Stimulated activated CD4-positive, alpha-beta T cell treated with anti-CD3 and anti-CD28 coated beads, Interleukin-12 subunit alpha, Interleukin-12 subunit beta, amount 100 ng/mL, for 48 hours (primary cell): ENCODE measurements at places on chromosomes 1 and 21.

DNA sequence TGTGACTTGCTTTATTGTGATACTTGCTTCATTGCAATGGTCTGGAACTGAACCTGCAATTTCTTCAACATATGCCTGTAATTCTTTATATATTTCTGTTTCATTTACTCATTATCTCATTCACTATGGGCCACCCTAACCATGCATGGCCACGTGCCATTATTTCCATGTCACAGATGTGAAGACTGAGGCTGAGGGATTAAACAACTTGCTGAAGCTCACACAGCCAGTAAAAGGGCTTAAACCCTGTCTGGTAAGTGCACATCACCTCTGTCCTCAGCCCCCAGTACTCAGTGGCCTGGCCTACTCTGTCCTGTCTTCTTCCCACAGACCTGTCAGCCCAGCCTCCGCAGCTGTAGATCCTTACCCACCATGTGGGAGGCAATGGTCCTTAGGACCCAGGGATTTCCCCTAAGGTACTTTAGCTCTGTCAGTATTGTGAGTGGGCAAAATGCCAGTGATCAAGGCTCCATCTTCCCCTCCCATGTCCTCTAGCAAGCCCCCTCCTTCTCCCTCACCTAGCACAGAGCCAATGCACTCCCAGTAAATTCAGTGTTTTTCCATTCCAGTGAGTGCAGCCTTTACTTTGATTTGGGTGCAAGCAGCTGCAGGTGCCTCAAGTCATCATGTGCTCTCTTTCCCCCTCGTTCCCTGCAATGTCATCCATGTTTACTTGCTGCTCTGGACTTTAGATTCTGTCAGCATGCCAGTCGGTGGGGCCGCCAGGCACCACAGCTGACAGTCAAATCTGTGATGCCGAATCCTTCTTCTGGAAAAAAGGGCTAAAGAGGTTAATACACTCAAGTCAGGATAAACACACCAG is 228.2 kb upstream of the PROX1 start:
- DNase-seq, result no peak

- no peak for DNase-seq
Observed at GRCh38 chr1:167294528-167294927, 73.8 kb downstream of the POU2F1 start.

GRCh38 chr1:70248729-70249128 is 27.5 kb downstream of the SRSF11 start:
- DNase-seq, result no peak

GRCh38 chr1:42822800-42823392 is 5.7 kb upstream of the SVBP start:
- DNase-seq, result no peak

DNA sequence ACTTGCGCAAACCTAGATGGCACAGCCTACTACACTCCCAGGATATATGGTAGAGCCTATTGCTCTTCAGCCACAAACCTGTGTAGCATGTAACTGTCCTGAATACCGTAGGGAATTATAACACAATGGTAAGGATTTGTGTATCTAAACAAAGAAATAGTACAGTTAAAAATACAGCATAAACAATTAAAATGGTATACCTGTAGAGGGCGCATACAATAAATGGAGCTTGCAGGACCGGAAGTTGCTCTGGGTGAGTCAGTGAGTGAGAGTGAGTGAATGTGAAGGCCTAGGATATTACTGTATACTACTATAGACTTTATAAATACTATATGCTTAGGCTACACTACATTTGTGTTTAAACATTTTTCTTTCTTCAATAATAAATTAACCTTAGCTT is 99.3 kb downstream of the PLD5 start:
- no peak for DNase-seq

DNA sequence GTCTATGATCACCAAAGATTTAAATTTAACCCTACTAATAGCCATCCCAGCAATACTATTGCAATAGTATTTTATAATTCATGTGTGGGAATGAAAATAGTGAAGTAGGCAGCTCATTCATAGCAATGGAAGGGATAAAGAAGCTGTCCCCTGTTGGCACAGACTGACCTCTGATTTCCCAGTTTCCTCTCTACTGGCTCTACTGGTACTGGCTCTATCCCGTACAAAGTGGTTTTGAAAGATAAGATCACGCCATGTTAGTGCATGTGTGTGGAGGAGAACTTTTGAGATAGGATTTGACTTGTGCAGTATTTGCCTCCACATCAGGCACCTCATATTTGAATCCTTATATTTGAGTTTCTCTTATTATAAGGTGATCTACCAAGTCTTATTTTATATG is 227.3 kb upstream of the ADGRL2 start:
- DNase-seq, result no peak
